ENCODE measurements at places on chromosomes 1 and 21. TPM values are rescaled to one million over a fixed set of nuclear protein-coding genes. Genes with fewer than 3 reads are reported as not detected.
A peak's percentile ranks its signal among the peaks of the same experiment; 100 is the strongest.

- no peak for DNase-seq
Measured at GRCh38 chr1:107936498-107937481, 28.2 kb downstream of the VAV3 start.

DNA sequence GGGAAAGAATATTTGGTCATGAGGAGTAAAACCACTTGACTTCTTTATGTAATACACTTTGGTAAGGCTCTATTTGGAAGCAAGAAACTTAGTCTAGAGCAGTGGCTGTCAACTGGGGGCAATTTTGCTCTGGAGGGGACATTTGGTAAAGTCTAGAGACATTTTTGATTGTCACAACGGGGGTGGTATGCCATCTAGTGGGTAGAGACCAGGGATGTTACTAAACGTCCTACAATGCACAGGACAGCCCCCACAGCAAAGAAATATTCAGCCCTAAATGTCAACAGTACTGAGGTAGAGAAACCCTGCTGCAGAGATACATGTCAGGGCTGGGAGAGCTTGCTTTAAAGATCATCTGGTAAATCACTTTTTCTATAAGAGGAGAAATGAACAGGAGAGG lies 13.5 kb downstream of the FUCA1 start:
- DNase-seq: peak; percentile 27

GRCh38 chr21:21897275-21897883 lies 899.2 kb downstream of the NCAM2 start:
- no peak for DNase-seq

GRCh38 chr1:229380536-229381160 lies 37.8 kb upstream of the CCSAP start:
- no peak for DNase-seq

Gene VTCN1
- total RNA-seq: not detected

- peak; percentile 39 for DNase-seq
Measured at GRCh38 chr1:59505596-59506028, 208.7 kb downstream of the FGGY start.

Gene LCK
- total RNA-seq: 0.38 TPM

GRCh38 chr1:47782414-47783166 lies 214.6 kb downstream of the TRABD2B start:
- no peak for DNase-seq

GRCh38 chr1:175572932-175573868 lies 170.2 kb downstream of the TNR start:
- no peak for DNase-seq

Gene DSCAM
- total RNA-seq: not detected

- no peak for DNase-seq
Measured at GRCh38 chr1:11417162-11417561, 61.8 kb upstream of the DISP3 start.

- DNase-seq: no peak
Measured at GRCh38 chr21:37478794-37479193, 112.2 kb downstream of the DYRK1A start.
